Activated CD8-positive, alpha-beta T cell treated with anti-CD3 and anti-CD28 coated beads, Interleukin-2, amount 10 ng/mL, durations not matched to agents 7 days and 5 days (primary cell): ENCODE measurements at places on chromosomes 11 and 22. TPM values are rescaled to one million over a fixed set of nuclear protein-coding genes. Genes with fewer than 3 reads are reported as not detected.
A peak's percentile ranks its signal among the peaks of the same experiment; 100 is the strongest.

DNA sequence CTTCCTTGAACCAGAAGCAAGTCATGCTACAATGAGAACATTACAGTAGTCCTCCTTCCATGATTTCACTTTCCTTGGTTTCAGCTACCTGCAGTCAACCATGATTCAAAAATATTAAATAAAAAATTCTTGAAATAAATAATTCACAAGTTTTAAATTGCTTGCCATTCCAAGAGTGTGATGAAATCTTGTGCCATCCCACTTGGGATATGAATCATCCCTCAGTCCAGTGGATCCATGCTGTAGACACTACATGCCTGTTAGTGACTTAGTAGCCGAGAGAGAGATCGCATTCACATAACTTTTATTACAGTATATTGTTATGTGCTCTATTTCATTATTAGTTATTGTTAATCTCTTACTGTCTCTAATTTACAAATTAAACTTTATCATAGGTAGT is 6.0 kb downstream of the HOATZ start:
- H3K4me1 ChIP-seq = peaks cover 21% of the 10 kb centered on the region
- H3K36me3 ChIP-seq = no peaks in the 10 kb centered on the region
- no peak for DNase-seq
- no peak overlapping the region for H3K27ac ChIP-seq
- peaks cover 2% of the 10 kb centered on the region for H3K27me3 ChIP-seq
- H3K4me3 ChIP-seq = no peak overlapping the region

GRCh38 chr11:83072350-83073242 is 899 bp upstream of the RAB30 start:
- H3K36me3 ChIP-seq = peaks cover 30% of the 10 kb centered on the region
- peaks cover 28% of the 10 kb centered on the region for H3K4me1 ChIP-seq
- no peak for DNase-seq
- H3K27ac ChIP-seq = no peak overlapping the region
- H3K27me3 ChIP-seq = no peaks in the 10 kb centered on the region
- no peak overlapping the region for H3K4me3 ChIP-seq

DNA sequence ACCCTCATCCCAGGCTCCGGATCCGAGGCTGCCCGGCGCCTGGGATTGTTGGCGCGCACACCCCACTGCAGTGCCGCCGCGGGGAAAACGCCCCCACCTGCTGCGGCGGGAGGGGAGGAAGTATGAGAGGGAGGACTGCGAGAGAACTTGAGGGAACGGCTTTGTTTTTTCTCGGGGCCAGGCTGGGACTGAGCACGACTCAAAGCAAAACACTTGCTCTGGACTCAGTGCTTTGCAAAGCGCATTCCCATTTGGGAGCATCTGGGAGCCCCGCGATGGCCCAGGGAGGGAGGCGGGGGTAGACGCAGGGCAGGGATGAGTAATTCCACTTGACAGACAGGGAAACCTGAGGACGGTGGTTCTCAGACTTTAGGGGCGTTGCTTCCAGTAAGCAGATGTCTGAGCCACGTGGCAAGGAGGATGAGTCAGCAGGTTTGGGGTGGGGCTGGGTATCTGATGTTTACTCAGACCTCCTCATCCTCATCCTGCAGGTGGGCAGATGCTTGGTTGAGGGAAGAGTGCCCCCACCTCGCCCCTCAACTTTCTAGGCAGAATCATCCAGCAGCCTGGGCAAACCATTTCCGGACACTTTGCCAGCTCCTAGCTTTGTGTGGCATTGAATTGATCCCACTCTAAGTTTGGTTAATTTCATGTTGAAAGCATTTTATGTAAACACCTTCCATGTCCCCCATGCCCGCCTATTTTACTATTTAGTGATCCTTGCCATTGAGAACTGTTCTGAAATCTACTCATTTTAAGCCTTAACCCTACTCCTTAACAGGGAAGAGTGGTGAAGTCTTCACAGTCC is 1.5 kb downstream of the MIAT start:
- H3K4me3 ChIP-seq = peak overlapping the region; percentile 87
- peak overlapping the region; percentile 88 for H3K27ac ChIP-seq
- peaks cover 26% of the 10 kb centered on the region for H3K4me1 ChIP-seq
- H3K36me3 ChIP-seq = peaks cover 1% of the 10 kb centered on the region
- peaks cover 6% of the 10 kb centered on the region for H3K27me3 ChIP-seq

NAGA gene
- total RNA-seq = 18.1 TPM

DNA sequence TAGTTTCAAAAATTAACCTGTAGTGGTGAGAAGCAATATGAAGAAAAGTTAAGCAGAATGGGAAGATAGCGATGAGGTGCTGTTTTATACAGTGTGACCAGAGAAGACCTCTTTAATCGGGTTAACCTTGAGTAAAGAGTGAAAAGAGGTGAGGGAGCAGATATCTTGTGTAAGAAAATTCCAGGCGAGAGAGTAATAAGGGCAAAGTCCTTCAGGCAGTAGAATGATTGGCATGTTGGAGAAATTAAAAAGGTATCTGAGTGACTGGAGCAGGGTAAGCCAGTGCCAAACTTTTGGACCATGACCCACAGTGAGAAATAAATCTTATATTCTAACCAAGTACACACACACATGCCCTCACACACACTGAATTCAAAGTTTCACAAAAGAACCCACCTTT is 374.7 kb upstream of the LARGE1 start:
- H3K27me3 ChIP-seq = no peaks in the 10 kb centered on the region
- H3K27ac ChIP-seq = no peak overlapping the region
- no peak for DNase-seq
- H3K4me1 ChIP-seq = no peaks in the 10 kb centered on the region
- H3K36me3 ChIP-seq = no peaks in the 10 kb centered on the region
